ENCODE measurements at places on chromosomes 3 and 15.
A peak's percentile ranks its signal among the peaks of the same experiment; 100 is the strongest.

GRCh38 chr3:47000198-47000815, 20.8 kb downstream of the NBEAL2 start:
- DNase-seq: no peak

- DNase-seq: no peak
Observed at GRCh38 chr3:62013951-62014350, 359.4 kb downstream of the FEZF2 start.

- no peak for DNase-seq
Observed at GRCh38 chr15:88243895-88244787, 12.4 kb downstream of the NTRK3 start.

GRCh38 chr3:138078901-138079344, 36.5 kb downstream of the DZIP1L start:
- no peak for DNase-seq

DNA sequence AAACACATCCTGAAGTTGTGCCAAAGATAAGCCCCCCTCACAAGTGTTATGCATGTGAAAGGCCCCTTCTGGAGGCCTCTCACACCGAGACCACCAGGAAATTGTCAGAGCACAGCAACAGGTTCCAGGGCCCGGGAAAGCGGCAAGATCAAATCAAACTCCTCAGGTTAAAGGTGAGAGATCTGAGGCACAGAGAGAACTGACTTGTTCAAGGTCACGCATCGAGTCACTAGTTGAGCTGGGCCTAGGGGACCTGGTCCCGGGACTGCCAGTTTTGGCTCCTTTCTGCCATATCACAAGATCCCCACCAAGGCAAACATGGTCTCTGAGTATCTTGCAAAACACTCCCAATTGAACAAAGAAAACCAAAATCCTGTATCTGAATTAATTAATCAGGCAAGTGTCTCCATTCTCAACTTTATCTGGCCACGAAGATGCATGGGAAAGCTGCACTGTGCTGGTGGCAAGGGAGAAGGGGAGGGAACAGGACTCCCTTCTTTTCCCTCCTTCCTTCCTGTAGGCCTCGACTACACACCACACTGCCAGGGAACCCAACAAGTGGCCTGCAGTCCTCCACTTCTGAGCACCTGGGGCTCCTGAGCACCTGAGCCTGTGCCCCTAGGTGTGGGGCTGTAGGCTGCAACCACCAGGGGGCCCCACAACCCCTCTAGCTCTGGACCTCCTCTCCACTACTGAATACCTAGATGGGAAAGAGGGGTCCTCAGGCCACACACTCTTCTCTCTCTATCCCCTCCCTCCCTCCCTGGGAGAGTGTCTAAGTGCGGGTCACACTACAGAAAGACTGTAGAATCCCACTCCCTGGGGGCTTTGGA, 37.3 kb downstream of the ANP32A start:
- DNase-seq: no peak

GRCh38 chr15:100597862-100598261, 4.1 kb downstream of the LINS1 start:
- no peak for DNase-seq

- DNase-seq: no peak
Observed at GRCh38 chr3:117666812-117667211, 957.2 kb downstream of the TUSC7 start.

DNA sequence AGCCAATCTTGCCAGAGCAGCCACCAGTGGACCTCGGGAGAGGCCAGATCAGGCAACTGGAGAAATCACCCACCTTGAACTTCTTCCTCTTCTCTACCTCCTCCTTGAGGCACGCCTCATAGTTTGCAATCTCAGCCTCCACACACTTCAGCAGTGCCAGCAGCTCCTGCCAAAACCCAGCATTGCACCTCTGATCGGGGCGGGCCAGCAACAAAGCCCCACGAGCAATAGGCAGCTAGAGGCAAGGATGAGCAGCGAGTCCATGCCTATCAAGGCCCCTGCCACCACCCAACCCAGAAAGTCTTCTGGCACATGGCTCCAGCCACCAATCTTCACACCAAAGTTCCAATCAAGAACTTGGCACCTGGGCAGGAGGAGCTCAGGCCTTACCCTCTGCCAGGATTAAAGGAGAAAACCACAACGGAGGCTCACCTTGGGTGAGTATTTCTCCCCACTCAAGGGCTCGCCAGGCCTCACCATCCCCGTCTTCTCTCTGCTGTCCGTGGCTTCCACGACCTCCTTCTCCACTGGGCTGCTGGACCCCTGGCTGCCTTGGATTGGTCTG, 42.1 kb downstream of the SEMA3G start:
- DNase-seq: no peak

DNA sequence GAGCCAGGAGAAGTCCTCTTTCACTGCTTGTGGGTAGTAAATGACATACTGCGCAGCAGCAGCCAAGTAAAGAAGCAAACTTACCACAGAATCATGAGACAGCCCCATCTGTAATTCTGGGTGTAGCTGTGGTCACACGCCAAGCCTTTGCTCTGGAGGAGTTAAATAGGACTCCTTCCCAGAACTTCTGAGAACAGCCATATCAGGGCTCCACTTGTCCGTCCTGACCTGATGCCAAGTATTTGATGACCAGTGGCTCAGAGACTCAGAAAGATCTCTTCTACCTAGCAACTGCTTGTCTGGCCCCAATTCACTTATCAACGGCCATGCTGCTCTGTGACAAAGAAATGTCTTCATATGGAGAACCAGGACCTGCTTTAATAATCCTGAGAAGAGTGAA, 20.6 kb upstream of the GOLIM4 start:
- no peak for DNase-seq

DNA sequence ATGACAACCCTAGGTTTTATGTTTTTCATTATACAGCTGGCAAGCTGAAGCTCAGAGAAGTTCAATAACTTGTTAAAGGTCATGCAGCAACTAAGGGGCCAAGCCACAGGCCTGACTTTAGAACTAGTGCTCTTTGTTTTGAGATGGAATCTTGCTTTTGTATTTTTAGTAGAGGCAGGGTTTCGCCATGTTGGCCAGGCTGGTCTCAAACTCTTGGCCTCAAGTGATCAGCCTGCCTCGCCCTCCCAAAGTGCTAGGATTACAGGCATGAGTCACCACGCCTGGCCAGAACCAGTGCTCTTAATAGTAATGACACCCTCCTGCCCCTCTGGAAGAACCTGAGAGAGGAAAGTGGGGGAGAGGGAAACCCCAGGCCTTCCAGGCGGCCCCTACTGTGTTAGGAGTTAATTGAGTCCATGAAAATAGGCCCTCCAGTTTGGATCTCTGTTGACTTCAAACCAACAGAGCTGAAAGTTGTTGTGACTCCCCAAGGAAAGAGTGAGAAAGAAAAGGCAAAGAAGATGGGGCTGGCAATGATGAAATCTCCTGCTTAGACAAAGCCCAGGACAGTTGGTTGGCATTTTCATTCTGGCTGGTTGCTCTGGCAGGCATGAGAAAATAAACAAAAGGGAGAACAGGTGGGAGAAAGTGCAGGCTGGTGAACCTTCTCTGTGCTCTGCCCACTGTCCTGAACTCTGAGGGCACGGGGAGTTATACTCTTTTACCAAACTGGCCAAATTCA, 3.6 kb upstream of the PRRT3 start:
- no peak for DNase-seq

DNA sequence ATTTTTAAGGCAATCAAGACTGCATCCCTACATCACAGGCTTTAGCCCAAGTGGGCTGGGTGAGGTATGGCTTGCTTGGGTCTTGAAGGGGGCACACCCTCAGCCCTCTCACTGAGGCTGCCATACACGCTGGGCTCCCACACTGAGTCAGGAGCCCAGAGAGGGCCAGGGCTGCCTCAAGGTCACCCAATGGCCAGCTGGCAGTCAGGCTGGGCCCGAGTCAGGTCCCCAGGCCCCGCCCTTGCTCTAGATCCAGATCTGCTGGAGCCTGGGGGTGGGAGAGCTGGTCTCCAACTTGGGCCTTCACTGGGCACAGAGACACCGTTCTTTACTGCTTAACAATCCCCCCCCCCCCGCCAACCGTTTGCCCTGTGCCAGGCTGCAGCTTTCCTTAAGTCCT, 88.1 kb downstream of the IQSEC1 start:
- no peak for DNase-seq

GRCh38 chr3:133448478-133449122, 48.7 kb downstream of the BFSP2 start:
- peak; percentile 48 for DNase-seq

Data from DMS79 treated with DMSO at 0.1 percent for 48 hours (cell line).